ENCODE measurements at places on chromosomes 7 and 10. TPM values are rescaled to one million over a fixed set of nuclear protein-coding genes. Genes with fewer than 3 reads are reported as not detected.
A peak's percentile ranks its signal among the peaks of the same experiment; 100 is the strongest.

DNA sequence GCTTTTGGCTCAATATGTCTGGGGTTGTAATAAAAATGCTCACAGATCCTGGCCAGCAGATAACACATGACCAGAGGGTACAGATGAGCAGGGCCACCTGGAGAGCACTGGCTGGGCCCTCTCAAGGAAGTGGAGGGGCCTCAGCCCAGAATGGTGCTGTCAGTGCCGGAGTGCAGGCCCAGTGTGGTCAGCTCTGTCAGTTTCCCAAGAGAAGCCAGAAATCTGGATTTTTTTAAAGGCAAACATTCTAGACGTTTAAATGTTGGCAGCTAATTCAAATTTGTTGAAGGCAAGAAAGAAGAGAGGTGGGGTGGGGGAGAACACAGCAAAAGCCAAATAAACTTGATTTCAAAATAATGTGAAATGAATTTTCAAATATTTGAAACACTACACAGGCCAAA, 2.0 kb downstream of the C10orf105 start:
- peaks cover 6% of the 10 kb centered on the region for H3K4me1 ChIP-seq
- no peaks in the 10 kb centered on the region for H3K36me3 ChIP-seq
- DNase-seq = no peak
- no peak overlapping the region for H3K27ac ChIP-seq
- no peak overlapping the region for H3K4me3 ChIP-seq

DNA sequence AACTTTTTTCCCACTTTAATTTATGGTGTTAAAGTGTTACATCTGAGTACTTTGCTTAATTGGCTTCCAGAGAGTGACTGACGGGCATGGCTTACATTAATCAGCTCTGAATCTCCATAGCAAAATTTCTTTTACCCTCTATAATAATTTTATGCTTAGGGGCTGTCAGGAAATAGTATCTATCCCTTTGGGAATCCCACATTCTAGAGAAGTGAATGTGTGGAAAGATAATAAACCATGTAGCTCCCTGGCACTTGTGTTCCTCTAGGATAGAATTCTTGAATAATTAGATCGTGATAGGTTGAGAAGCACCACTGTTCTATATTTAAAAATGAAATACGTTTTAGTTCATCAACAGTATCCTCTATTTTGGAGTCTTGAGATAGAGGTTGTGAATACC, 89.6 kb downstream of the DNAJB9 start:
- H3K4me3 ChIP-seq = no peak overlapping the region
- H3K4me1 ChIP-seq = no peaks in the 10 kb centered on the region
- no peak overlapping the region for H3K27ac ChIP-seq

DNA sequence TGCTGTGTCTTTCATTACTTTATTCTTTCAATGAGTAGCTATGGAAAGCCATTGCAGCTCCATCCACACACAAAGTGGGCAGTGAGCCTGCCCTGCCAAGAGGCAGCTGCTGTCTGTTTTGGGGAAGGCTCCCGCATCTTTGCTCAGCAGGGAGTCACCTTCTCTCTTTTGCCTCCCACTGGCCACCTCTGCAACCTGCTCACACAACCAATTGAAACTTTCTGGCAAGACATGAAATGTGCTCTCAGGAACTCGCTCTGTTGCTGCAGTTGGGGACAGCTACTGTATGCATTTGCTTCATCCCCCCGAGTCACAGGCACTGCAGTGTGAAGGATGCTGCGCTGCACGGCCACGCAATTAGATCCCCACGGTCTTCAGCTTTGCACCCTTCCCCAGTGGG, 244.8 kb upstream of the NFE2L3 start:
- no peaks in the 10 kb centered on the region for H3K4me1 ChIP-seq
- no peaks in the 10 kb centered on the region for H3K27me3 ChIP-seq
- no peaks in the 10 kb centered on the region for H3K36me3 ChIP-seq
- no peak overlapping the region for H3K4me3 ChIP-seq
- H3K27ac ChIP-seq = no peak overlapping the region

DNA sequence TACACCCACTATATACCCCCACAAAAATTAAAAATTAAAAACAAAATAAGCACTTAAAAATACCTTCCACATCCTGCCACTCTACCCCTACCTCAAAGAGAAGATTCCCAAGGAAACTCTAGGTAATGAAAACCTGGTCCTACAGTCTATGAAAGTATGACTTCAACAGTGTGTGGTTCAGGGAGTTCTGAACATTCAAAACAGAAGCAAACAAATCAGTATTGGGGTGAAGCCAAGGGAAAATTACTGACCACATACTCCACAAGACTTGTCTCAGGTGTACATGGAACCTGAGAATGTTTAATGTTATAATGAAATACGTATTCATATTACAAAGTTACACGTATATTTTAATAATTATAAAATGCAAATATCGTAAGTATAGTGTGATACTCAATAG, 20.3 kb upstream of the LIPM start:
- H3K36me3 ChIP-seq = no peaks in the 10 kb centered on the region
- no peak for DNase-seq
- H3K27ac ChIP-seq = no peak overlapping the region
- no peak overlapping the region for H3K4me3 ChIP-seq
- H3K27me3 ChIP-seq = no peaks in the 10 kb centered on the region

DNA sequence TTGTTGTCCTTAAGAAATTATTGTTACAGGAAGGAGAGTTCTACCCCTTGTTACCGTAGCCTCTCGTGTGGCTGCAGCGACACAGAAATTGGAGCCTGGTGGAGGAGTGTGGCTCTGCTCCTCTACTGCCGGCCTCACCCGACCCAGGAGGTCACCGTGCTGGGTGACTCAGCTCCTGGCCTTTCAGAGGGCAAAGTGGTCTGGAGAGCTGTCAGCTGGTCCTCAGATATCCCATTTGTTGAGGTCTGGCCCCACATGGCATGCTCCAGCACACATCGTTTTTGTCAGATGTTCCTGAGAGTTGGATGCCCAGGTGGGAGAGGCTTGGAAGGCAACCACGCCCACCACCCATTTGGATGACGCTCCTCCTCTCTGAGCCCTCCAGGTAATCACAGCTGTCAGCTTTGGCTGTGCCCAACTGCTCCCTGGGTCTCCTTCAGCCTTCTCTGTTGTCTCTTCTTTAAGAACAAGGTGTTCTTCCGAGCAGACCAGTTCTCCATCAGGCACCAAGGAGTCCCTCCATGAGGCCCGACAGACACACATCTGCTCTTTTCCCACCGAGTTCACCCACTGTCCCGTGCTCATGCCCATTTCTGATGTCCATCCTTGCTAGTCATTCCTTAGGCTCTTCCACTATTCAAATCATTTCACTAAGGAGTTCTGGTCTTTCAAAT, 80.3 kb downstream of the RAMP3 start:
- H3K27me3 ChIP-seq = no peaks in the 10 kb centered on the region
- H3K4me1 ChIP-seq = no peaks in the 10 kb centered on the region
- H3K4me3 ChIP-seq = no peak overlapping the region
- H3K27ac ChIP-seq = no peak overlapping the region
- DNase-seq = peak; percentile 40

DNA sequence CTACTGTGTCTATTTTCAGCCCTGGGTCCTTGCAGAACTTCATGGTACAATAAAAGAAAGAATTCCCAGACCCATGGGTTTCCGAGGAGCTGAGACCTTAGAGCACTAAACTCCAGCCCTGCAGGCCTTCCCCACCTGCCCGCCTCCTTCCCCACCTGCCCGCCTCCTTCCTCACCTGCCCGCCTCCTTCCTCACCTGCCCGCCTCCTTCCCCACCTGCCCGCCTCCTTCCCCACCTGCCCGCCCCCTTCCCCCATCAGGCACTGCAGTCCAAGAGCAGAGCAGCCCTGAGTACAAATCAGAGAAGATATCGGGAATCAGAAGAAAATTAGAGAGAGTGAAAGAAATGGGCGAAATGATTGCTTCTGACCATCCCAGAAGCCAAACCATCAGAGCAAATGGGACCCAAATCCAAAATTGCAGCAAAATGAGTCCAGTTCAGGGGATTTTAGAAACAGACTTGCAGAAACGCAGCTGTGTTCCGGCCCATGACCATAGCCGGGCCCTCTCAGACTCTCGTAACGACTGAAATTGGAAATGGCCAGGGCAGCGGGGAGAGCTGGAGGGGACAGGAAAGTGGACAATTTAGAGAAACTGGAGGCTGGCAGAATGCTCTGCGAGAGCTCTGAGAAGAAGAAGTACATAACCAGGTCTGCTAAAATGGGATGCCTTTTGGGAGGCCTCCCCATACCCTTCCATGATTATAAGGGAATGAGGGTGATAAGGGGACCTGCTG, 568.4 kb downstream of the TCERG1L start:
- H3K36me3 ChIP-seq = no peaks in the 10 kb centered on the region
- peak; percentile 5 for DNase-seq
- no peak overlapping the region for H3K4me3 ChIP-seq

DNA sequence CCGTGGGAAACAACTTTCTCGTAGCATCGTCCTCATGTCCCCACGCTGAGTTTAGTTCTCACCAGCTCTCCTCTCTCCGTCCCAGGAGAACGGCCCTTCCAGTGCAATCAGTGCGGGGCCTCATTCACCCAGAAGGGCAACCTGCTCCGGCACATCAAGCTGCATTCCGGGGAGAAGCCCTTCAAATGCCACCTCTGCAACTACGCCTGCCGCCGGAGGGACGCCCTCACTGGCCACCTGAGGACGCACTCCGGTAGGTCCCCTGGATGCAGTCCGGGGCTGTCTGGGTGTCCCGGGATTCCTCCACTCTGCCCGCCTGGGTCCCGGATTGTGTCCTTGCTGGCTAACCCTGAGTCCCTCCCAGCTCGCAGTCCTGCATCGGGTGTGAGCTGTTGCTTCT, 67.7 kb downstream of the FIGNL1 start:
- no peaks in the 10 kb centered on the region for H3K27me3 ChIP-seq
- no peak overlapping the region for H3K27ac ChIP-seq
- no peak overlapping the region for H3K4me3 ChIP-seq
- H3K4me1 ChIP-seq = no peaks in the 10 kb centered on the region

- no peak overlapping the region for H3K4me3 ChIP-seq
- no peaks in the 10 kb centered on the region for H3K4me1 ChIP-seq
- no peaks in the 10 kb centered on the region for H3K36me3 ChIP-seq
- no peaks in the 10 kb centered on the region for H3K27me3 ChIP-seq
Measured at GRCh38 chr10:72747521-72747920, 55.6 kb downstream of the MCU start.

DNA sequence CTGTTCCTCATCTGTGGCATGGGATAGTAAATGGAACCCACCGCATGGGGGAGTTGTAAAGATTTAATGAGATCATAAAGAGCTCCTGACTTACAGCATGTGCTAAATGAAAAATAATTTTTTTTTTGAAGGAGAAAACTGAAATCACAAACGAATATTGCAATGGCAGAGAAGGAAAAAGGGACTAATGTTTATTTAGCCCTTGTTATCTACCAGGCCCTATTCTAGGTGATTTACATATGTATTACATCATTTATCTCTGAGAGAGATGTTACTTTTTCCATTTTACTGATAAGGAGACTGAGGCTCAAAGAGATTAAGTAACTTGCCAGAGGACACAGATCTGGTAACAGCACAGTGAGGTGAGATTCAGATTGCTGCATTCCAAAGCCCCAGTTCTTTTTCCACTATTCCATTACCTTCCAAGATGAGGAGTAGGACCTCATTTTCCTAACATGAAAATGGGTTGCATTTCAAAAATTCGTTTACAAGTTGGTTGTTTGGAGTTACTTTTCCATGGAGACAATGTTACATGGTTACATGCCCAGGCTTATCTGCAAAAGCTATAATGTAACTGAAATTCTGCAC, 28.6 kb downstream of the VCL start:
- H3K27ac ChIP-seq = no peak overlapping the region
- DNase-seq = no peak
- H3K4me3 ChIP-seq = no peak overlapping the region
- H3K36me3 ChIP-seq = no peaks in the 10 kb centered on the region
- no peaks in the 10 kb centered on the region for H3K27me3 ChIP-seq
- H3K4me1 ChIP-seq = peaks cover 3% of the 10 kb centered on the region

- no peak overlapping the region for H3K4me3 ChIP-seq
- H3K27me3 ChIP-seq = no peaks in the 10 kb centered on the region
- H3K27ac ChIP-seq = no peak overlapping the region
- H3K4me1 ChIP-seq = peaks cover 4% of the 10 kb centered on the region
Measured at GRCh38 chr10:7491949-7492659, 81.3 kb upstream of the SFMBT2 start.

DNA sequence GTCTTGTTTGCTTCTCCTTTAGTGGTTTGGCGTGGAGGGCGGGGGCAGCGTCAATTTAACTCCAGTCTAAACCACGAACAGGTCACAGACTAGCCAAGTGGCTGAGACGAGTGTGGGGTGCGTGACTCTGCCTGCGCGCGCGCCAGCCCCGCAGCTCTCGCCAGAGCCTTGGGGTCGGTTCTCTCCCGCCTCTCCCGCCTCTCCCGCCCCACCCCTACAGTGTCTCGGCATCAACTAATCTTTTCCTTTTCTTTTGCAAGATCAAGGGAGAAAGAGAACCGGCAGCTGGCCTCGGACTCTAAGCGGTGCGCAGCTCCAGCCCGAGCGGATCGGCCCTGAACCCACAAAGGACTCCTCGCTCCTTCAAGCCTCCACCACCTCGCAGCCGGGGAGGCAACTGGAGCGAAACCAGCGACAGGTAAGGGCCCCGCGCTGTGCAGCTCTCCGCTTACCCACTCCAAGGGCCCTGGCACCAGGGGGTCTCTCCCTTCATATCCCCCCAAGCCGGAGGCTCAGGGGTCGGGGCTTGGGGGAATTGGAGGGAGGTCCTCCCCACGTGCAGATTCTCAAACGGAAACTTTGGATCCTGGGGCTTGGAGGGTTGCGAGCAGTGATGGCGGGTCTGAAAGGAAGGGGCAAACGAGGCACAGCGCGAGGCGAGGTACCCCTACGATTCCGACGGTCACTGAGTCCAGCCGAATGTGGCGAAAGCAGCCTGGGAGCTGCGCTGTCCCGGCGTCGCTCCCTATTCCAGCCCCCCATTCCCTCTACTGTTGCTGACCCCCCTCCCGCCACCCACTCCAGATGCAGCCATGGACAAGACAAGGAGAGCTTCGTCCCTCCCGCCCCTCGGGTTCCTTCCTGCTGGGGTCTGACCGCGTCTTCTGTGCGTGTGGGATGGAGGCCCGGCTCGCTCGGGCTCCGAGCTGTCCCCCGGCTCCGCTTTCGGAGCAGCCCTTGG, 829 bp downstream of the CHRM2 start:
- peak; percentile 10 for DNase-seq
- H3K27me3 ChIP-seq = peaks cover 18% of the 10 kb centered on the region
- H3K27ac ChIP-seq = no peak overlapping the region
- no peaks in the 10 kb centered on the region for H3K4me1 ChIP-seq

GRCh38 chr10:127047878-127048238, 142.6 kb downstream of the DOCK1 start:
- no peak overlapping the region for H3K27ac ChIP-seq
- peaks cover 6% of the 10 kb centered on the region for H3K36me3 ChIP-seq
- H3K4me3 ChIP-seq = no peak overlapping the region
- no peaks in the 10 kb centered on the region for H3K4me1 ChIP-seq
- no peaks in the 10 kb centered on the region for H3K27me3 ChIP-seq

CFAP70 gene
- total RNA-seq = 6.0 TPM

CD36 gene
- total RNA-seq = 10.0 TPM

NPSR1 gene
- total RNA-seq = not detected

AZGP1 gene
- total RNA-seq = 10.0 TPM

MLXIPL gene
- total RNA-seq = 26.2 TPM

NEBL gene
- total RNA-seq = 21.2 TPM

KIF20B gene
- total RNA-seq = 7.3 TPM

AKR1C1 gene
- 61.7 TPM for total RNA-seq

PDE6C gene
- total RNA-seq = not detected
